ENCODE measurements at places on chromosomes 13 and 19.

GRCh38 chr13:57653229-57653989 is 21.9 kb downstream of the PCDH17 start:
- no peak for DNase-seq

- DNase-seq = no peak
Observed at GRCh38 chr19:12788682-12789097, 2.6 kb upstream of the JUNB start.

GRCh38 chr19:39407410-39407659 is 688 bp downstream of the ZFP36 start:
- no peak for DNase-seq

DNA sequence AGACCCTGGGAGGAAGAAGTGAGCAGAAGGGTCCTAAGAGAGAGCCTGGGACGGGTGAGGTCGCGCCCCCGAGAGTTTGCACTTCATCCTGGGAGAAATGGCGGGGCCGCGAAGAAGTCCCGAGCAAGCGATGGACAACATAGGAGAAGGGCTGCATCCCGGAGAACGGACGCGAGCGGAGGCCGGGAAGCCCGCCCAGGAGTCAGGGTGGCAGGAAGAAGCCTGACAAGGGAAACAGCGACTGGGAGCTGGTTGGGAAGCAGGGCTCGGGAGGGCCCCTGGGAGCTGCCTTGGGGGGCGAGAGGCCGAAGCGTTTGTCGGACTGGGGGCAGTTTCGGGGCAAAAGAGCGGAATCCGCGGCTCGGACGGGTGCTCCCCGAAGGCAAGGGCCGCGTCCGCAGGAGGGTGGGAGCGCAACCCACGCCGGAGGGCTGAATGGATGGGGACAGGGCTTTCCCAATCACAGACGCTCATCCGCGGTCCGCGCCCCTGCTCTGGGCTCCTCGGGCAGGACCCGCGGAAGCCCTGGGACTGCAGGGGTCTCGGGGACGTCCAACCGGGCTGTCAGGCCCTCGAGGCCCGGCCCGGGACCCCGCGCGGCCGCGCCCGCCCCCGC is 469 bp downstream of the ABHD17A start:
- DNase-seq = no peak

GRCh38 chr13:65336087-65336749 is 1893.9 kb downstream of the PCDH9 start:
- no peak for DNase-seq

DNA sequence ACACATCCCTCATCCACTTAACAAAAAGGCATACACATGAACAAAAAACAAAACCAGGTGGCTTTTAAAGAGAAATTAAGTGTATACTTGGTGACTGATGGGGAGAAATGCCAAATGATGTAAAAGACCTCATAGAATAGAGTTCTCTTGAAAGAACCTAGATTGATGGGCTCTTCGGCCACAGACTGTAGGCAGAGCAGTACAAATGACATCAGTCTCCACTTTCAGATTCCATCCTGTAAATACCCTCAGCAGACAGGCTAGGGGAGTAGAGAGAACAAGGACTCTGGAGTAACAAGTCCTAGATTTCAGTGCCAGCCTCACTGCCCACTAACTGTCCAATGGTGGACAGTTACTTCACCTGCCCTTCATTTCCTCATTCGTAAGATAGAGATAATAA is 203.8 kb downstream of the MZT1 start:
- no peak for DNase-seq

DNA sequence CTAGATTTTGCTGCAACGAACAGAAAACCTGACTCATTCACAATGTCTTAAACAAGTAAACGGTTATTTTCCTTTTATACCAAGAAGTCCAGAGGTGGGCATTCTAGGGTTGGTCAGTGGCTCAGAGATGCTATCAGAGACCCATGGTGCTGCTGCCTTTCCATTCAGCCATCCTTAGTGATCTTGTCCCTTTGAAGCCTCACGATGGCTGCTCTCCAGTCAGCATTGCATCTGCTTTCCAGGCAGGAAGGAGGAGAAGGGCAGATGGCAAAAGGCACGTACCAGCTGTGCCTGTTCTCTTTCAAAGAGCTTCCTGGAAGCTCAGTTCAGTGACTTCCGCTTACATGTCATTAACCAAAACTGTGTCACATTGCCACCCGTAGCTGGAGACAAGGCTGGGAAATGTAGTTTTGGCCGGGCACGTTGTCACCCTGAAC is 30.1 kb downstream of the WDFY2 start:
- no peak for DNase-seq

DNA sequence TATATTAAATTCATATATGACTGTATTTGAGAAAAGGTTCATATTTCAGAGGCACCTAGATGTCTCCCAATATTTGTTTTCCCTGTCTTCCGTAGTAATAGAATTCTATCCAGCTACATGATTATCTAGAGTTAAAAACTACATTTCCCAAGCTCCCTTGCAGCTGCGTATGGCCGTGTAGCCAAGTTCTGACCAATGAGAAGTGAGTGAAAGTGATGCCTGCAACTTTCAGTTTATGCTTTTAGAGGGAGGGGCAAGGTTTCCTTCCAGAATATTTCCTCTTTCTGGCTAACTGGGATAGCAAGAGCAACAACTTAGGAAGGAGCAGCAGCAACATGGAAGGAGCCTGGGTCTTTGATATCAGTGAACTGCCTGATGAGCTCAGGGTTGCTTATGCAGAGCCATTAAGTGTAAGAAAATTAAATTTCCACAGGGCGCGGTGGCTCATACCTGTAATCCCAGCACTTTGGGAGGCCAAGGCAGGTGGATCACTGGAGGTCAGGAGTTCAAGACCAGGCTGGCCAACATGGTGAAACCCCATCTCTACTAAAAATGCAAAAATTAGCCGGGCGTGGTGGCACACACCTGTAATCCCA is 23.2 kb upstream of the CYP2A13 start:
- no peak for DNase-seq

GRCh38 chr13:51959773-51960172 is 51.5 kb downstream of the ATP7B start:
- DNase-seq = no peak

DNA sequence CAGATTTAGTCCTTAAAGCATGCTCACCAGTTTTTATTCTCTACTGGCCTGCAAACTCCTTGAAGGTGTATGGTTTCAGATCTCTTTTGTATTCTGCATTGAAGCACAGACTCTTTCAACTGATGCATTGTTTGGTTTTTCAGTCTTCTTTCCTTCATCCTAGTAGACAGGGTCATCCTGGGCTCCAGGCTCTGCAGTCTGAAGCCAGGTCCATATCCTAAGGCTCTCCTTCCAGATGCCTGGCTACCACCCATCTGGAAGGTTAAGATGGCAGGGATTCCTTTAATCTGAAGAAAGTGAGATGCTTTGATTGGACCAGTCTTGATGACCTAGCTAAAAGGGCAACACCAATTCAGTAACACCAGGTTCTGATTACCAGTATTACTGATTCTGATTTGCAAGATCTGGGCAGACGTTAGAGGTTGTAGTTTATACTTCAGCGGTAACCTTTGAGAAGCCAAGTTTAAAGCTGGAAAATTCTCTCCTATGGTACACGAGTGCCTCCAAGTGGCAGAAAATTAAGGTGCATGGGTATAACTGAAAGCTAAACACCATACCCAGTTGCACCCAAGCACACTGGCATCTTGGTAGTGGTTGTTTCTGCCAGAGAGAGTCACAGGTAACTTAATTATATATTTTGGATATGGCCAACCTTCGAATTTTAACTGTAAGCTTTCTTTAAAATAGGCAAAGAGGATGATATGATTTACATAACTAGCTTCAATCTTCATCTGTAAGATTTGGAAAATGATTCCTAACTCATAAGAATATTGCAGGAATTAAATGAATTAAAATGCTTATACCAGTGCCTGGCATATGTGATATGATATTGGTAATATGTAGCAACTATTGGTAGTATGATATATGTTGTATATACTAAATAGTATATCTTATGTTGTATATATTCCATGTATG is 1651.9 kb upstream of the MIR17HG start:
- DNase-seq = no peak

DNA sequence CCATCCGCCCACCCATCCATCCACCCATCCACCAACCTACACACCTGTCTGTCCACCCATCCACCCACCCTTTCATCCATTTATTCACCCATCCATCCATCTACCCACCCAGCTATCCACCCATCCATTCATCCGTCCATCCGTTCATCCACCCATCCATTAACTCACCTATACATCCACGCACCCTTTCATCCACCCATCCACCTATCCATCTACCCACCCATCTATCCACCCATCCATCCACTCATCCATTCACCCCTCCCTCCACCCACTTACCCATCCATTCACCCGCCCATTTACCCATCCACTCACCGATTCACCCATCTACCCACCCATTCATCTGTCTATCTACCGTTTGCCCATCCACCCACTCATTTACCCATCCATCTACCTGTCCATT is 17.6 kb downstream of the KLHL26 start:
- no peak for DNase-seq

DNA sequence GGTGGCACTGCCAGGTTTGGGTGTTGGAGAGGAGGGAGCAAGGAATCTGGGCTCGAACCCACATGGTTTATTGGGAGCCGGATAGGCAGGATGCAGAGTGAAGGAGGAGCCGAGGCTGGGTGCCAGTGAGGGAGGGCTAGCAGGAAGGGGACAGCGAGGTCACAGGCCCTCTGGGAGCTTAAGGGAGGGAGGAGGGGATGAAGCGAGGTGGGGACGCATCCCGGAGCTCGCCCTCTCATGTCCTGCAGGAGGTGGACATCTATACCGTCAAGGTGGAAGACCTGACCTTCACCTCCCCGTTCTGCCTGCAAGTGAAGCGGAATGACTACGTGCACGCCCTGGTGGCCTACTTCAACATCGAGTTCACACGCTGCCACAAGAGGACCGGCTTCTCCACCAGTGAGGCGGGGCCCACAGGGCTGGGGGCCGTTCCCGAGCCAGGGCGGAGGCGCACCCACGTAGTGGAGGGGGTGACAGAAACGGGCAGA is 3.5 kb upstream of the ADM5 start:
- no peak for DNase-seq

DNA sequence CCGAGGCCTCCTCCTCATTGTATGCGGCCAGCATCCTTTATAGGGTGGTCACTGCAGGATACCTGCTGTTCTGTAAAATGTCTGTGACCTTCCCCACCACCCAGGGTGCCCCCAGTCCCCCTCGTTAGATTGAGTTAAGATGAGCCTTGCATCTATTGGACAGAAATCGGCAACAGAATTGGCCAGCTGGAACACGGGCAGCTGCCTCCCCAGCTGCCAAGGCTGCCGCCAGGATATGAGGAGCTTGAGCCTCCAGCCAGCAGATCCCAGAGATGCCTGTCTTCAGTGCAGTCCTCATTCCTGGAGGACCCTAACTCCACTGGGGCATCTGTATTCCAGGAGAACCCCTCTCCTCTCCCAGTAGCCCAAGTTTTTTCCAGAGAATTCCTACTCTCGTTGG is 463.0 kb downstream of the TSHZ3 start:
- no peak for DNase-seq

DNA sequence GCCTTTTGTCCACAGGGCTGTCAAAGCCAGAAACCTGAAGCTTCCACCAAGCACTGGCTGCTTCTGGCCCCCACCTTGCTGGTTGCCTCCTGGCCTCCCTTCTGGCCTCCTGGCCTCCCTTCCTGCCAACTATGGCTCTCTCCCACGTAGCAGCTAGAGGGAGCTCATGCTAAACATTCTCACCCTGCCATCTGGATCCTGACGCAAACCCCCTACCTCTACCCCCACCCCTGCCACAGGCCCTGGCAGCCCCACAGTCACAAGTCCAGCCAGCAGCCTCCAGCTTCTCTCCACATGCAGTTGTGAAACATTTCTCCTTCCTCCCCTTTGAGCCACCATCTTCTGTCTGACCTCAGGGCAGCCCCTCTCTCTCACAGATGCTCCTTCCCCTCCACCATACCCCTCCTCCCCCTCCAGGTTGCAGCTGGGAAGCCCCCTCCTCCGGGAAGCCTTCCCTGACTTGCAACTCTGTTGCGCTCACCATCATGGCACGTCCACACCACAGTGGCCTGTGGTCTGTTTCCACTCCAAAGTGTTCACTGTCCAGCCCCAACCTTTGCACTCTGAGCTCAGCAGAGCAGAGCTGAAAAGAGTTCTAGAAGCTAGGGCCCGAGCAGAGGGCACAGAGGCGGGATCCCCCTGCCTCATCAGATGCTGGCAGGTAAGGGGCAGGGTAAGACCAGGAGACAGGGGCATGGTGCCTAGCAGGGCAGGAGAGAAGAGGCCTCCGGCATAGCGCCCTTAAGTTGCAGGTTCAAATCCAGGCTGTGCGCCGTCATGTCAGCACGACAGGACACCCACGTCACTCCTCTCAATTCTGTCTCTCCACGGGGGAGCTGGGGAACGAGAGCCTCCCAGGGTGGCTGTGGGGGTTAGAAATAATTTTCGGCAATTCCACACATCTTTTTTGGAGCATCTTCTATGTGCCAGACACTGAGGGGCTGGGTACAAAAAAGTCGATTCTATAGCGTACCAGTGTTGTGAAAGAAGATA is 7.3 kb downstream of the ADGRL1 start:
- no peak for DNase-seq

GRCh38 chr19:7415857-7416371 is 67.2 kb downstream of the ARHGEF18 start:
- no peak for DNase-seq

DNA sequence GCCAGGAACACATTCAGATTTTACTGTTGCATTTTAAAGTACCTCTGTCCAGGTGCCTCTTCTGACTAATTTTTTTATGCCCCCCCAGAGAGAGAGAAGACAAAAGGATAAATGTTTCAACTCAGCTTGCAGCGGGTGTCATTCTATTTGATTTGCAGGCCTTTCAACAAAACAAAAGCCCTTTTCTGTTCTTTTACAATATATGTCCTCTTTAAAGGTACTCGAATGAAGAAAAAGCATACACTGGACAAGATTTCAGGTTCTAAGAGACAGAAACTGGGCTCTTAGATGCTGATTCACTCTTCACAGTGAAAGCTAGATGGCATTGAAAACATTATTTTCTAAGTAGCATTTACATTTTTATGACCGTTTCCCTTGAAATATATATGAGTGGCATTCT is 2.9 kb upstream of the FRY start:
- DNase-seq = no peak

GRCh38 chr19:2478278-2478755 is 2.4 kb downstream of the GADD45B start:
- no peak for DNase-seq

DNA sequence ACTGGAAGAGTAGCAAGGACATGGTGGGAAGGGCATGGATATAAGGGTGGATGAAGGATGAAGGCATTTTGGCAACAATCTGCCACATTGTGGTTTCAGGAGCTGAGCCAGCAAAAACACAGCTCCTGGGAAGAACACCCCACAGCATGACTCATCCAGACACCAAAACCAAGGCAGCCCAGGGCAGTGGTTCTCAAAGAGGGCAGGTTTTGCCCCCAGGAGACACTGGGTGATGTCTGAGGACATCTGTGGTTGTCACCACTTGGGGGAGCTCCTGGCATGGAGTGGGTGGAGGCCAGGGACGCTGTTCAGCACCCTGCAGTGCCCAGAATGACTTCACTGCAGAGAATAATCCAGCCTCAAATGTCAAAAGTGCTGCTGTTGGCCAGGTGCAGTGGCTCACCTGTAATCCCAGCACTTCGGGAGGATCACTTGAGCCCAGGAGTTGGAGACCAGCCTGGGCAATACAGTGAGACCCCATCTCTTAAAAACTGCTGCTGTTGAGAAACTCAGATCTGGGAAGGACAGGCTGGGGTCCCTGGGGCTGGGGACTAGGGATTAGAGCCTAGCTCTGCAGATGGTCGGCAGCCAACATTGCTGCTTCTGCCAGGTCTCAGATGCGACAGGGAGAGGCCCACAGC is 16.1 kb downstream of the ZFR2 start:
- peak; percentile 19 for DNase-seq
